Activated CD4-positive, CD25-positive, alpha-beta regulatory T cell (primary cell): ENCODE measurements at places on chromosomes 13 and 19.
A peak's percentile ranks its signal among the peaks of the same experiment; 100 is the strongest.

DNA sequence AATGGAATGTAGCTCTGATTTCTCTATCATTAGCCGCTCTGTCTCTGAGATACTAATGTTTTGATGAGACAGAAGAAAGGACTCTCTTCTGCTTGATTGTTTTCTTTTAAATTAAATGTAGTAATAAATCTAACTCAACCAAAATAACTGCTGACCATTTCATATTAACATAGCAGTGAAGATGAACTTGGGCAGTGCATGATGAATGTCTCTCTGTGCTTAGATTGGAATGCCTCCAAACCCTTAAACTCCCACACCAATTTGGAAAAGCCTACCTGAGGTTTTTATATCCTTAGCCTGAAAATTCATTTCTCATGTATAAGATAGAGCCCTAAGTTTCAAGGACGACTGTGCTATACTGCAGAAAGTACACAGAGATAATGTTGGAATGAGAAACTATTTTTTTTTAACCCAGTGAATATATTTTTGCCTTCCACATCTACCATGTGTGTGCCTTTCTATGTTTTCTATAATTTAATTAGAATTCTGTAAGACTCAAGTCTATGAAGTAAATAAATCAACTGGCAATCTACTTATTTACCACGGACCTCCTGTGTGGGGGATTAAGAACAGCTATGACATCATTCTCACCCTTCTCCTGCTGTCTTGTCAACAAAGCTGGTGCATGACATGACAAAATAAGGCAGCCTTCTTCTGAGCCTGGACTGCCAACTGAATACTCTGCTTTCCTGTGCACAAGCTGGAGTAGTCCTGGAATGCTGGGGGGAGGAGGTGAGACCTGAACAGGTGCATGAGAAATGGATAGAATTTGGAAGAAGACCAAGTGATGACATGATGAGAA is 155.5 kb downstream of the FGF9 start:
- DNase-seq = no peak

- no peak for DNase-seq
Observed at GRCh38 chr13:36432106-36432544, at the start of gene CCNA1. Gene CCNA1, plus strand, starts transcription at chr13:36432495. Its CDS starts 562 bp downstream, at chr13:36433057.

DNA sequence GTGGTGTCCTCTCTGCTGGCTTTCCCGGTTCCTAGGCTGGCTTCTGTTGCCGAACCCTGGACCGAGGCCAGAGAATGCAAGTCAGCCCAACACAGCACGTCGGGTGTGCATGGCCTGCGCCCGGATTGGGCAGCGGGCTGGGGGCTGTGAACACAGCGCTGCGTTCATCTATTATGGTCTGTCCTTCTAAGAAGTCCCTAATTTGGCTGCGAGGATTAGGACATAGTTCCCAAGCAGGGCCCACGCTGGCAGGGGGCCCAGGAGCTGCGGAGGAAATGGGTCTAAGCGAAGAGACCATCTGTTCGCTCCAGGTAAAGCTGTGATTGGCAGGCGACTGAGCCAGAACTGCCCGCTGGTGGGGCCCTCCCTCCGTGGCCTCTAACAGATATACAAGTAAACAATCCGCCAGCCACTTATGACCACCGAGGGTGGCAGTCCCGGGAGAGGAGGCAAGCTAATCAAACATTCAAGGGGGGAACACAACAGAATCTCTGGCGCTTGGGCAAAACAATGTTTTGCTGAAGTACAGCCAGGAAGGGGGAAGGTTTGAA is 6.0 kb downstream of the SYCE2 start:
- no peak for DNase-seq

- no peak for DNase-seq
Observed at GRCh38 chr13:55937180-55937579, 1203.5 kb upstream of the PRR20A start.

DNA sequence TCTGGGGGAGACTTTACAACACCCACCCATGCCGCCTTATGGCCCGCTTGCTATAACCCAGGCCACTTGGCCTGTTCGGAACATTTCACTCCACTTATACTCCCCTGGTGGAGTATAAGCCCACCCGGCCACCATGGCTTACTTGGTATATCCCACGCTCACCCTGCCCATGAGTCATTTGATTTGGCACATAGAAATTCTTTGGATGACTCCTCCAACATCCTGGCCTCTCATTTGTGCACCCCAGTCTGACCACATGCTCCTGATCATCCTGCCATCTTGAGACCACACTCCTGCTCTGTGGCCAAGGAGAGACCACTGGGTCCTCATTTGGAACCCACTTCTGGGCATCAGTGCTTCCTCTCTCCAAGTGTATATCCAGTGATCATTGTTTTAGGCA is 5.2 kb downstream of the SPACA6 start:
- no peak for DNase-seq

GRCh38 chr19:35959040-35959967 is 23.1 kb downstream of the LRFN3 start:
- peak; percentile 73 for DNase-seq

DNA sequence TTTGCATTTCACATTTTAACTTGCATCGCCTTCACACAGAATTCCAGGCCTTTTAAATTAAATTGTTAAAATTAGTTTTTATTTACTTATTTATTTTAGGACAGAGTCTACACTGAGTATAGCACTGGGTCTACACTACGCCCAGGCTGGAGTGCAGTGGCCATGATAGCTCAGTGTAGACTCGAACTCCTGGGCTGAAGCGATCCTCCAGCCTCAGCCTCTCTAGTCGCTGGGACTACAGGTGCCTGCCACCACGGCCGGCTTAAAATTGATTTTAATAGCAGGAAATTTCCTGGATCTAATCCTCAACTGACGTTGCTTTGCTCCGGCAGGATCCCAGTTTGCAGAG is 301 bp upstream of the ZNF610 start:
- no peak for DNase-seq

DNA sequence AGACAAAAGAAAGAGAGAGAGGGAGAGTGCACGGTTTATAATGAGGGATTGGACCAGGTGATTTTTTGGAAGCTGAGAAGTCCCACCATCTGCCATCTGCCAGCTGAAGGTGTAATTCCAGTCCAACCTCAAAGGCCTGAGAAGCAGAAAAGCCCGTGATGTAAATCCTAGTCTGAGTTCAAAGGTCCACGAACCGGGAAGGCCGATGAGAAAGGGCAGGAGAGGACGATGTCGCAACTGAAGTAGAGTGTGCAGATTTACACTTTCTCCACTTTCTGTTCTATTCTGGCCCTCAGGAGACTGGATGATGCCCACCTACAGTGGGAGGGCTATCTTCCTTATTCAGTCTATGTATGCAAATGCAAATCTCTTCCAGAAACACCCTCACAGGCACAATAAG is 500.0 kb downstream of the DIAPH3 start:
- DNase-seq = no peak

DNA sequence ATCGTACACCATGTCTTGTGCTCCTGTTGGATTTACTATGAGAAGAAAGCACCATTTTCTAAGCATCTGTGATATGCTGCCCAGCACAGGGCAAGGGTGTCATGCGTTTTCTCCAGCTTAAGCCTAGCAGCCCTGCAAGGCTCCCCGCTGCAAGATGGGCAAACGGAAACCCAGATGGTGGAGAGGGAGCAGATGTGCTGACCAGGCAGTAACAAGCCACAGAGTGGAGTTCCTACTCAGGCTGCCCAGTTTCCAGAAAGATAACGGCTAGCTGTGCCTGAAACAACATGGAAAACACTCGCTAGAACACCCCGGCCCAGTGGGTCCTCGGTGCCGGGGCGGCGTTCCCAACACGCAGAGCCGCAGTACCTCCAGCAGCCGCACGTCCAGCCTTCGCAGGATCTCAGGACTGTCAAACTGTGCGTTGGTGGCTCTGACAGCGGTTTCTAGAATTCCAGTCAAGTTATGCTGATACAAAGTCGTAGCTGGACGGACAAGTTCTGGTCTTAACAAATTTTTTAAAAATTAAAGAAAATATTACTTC is 68.4 kb downstream of the TUBGCP3 start:
- DNase-seq = no peak

GRCh38 chr13:41985788-41986508 is 25.0 kb upstream of the VWA8 start:
- no peak for DNase-seq

- no peak for DNase-seq
Observed at GRCh38 chr13:30466358-30466714, 600 bp upstream of the HMGB1 start.

DNA sequence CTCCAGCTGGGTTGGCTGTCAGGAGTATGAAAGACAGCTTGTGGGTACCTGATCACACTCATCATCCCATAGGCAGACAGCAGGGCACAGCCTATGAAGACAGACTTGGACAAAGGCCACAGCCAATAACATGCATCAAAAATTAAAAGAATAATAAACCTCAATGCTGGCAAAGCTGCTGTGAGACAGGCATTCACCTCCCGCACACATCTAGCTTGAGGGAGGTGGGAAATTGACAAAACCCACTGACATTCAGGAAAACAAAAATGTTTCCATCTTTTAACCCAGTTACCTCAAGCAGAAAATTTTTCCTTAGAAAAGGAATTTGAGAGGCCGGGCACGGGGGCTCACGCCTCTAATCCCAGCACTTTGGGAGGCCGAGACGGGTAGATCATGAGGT is 14.4 kb downstream of the IL12RB1 start:
- DNase-seq = no peak

DNA sequence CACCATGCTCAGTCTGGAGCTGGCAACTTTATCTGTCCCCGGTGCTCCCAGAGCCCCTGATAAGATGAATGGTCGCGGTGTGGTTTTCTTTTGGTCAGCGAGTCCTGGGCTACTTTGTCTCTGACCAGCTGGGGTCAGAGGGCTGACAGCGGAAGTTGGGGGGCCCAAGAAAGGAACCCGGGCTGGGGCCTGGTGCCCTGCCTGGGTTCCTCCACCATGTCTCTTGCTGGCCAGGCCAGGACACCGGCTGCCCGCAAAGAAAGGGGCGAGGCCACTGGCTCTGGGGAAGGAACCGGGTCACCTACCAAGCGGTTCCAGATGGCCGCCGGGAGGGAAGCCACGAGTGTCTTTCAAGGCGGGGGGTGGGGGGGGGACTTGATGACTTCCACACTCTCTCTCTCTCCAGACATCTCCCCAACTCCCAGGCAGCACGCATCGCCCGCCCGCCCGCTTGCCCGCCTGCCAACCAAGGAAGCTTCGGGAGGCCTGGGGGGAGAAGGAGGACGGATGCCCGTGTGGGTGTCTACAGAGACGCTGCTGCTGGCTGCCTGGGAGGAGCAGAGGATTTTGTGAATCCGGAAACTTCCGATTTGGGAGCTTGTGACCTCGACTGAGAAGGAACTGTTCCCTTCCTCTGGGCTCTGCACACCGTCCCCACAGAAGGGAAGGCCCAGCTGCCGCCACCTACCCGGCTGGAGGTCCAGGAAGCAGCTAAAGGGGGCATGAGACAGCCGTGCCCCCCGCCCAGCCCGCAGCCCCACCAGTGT is 1.1 kb downstream of the PIP5K1C start:
- no peak for DNase-seq

DNA sequence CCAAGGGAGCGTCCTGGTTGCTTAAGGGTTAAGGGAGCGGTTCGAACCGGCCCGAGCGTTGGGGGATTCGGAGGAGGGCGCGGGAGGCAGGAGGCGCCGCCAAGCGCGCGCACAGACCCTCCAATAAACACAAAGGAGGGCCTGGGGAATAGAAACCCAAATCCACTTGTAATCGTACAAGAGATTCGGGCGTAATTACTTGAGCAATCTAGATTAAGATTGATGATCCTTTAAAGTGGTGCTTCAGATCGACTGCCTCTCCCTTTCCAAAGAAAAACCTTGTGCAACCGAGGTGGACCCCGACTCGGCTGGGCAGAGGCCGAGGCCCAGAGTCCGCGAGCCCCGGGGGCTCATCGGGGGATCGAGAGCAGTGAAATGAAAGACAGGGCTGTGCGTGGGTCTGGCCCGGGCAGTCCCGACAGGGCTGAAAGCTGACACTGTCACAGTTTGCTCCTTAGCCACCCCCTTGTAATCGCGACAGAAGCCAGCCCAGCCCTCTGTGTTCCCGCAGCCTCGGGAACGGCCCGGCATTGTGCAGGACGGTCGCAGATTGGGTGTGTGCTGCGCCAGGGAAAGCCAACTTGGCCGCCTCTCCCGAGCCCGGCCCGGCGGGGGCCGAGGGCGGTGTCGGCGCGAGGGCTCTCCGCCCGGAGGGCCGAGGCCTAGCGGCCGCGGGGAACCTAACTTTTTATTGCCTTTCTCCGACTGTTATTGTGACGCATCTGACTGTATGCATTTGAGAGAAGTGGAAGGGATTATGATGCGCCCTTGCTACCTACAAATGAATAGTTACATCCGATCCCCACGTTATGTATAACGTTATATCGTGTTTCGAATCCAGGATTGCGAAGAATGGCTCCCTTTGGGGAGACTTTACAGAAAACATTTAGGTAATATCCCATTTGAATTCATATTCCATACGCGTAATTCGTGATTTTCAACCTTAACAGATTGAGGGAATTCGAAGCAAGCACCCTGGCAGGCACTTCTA is 5.5 kb downstream of the MAB21L1 start:
- DNase-seq = no peak

- no peak for DNase-seq
Observed at GRCh38 chr13:114123448-114123847, 9.0 kb downstream of the RASA3 start.

- no peak for DNase-seq
Observed at GRCh38 chr13:36681894-36682624, 8.2 kb downstream of the SERTM1 start.

- no peak for DNase-seq
Observed at GRCh38 chr19:19606021-19606420, 12.5 kb downstream of the PBX4 start.

DNA sequence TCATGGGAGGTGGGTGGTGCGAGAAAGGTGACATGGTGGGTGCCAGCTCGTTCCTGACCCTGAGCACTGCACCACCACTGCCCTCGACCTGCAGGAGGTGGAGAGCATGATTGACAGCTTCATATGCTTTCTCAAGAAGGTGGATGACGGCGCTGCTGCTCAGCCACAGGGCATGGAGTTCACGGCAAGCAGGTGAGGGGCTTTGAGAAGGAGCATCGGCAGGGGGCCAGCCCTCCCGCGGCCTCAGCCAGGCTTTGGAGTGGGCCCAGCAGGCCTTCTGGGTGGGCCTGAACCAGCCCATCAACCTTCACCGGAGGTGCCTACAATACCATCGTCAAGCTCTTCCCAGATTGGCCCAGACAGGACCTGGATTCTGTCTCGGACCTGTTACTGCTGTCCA is 18.9 kb upstream of the ZNF14 start:
- no peak for DNase-seq

DNA sequence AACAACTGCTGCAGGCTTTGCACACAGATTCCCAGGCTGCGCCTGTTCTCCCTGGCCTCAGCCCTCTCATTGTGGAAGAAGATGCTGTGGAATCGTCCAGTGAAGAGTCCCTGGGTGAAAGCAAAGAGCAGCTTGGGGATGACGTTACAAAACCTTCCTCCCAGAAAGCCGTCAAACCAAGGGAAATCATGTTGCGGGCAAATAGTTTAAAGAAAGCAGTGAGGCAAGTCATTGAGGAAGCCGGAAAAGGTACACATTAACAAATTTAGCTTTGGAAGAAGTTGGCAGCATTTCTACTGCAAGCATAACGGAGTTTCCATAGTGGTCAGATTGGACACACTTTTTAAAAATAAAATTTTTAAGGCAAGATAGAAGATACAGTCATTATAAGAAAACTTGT is 82.9 kb upstream of the AKAP11 start:
- no peak for DNase-seq
